IPS DF 19.7 (cell line): ENCODE measurements at places on chromosomes 4 and X.

DNA sequence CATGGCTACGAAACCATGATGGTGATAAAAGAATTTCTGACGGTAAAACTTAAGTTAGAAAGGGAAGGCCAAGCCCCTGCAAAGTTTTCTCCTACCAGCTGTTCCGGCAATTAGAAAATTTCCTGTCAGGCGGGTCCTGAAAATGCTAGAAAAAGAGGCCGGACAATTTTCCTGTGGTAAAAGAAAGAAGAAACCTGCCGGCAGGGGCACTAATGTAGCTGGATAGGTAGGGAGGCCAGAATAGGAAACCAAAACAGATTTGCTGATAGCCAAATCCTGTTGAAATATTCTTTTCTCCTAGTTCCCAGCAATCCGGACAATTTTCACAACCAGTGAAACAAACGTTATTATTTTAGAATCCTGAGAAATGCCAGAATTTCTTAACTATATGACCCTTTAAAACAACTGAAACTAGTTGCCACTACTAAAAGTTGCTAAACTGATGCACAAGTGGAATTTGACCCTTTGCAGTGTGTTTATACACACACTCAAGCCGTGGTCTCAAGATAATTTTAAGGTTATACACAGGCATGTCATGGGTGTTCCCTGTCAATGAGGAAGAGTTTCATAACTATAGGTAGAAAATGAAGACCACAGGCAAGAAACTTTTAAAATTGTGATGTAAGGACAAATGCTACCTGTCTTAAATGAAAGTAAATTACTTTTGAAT, 47.7 kb downstream of the RPS6KA3 start:
- no peak for DNase-seq

GRCh38 chrX:69615779-69616456, at the start of gene EDA:
Gene EDA, plus strand, starts transcription at chrX:69616113.
- no peak for DNase-seq

DNA sequence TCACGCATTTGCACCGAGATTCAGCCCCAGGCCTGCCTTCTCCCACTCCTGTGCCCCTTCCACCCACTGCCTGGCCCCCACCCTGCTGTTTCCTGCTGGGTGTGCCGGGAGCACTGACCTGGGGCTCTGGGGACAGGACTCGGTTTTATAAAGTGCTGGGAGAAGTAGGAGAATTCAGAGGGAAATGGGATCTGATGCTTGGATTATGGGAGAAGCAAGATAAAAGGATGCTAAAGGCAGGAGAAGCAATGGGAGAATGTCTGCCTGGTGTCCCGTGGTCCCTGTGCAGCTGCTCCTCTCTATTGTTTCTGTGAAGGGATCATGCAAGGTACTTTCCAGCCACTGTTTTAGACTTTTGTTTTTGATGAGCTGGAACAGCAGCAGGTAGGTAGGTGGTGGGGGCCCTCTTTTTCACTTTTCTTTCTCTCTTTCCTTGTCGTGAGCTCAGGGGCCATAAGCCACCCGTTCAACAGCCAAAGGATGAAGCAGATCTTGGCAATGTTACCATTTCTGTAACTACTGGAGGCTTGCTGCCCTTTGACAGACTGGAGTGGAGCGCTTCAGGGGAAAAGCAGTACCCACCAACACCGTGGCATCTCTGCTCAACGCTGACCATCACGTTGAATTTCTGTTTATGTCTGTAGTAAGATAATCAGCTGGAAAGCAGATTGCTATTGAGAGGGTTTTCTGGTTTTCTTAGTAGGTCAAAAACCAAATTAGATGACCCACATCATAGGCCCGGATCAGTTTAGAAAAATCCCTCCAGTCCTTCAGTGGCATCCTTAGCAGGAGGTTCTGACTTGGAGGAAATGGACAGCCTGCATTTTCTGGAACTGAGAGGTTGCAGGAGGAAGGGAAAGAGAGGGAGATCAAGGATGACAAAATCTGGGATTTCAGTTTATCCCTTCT, 63.8 kb upstream of the ENPP6 start:
- no peak for DNase-seq

DNA sequence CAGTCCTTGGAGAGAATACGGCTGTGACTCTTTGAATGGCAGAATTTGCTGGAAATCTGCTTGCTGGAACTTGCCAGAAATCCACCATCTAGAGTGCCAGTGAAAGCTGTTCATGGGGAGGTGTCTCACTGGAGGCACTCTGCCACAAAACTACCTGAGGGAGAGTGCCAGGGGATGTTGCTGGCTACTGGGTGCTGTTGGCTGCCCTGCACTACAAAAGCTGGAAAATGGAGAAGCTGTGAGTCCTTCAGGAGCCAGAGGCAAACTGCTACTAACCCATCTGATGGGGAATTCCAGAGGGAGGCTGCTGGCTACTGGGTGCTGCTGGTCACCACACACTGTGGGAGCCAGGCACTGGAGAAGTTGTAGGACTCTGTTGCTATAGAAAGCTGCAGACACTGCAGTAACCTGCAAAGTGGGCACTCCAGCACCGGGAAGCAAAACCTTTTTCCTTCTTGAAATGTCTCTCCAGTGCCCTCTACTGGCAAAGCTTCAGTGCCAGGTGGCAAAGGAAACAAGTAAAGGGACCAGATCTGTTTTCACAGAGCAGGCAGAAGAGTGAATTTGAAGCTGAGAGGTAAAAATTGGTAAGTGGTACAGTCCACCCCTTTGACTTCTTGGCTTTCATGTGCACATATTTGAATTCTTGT, 47.8 kb upstream of the HSD17B10 start:
- DNase-seq = peak; percentile 45

GRCh38 chr4:75643651-75644050, 13.3 kb upstream of the CDKL2 start:
- no peak for DNase-seq

- no peak for DNase-seq
Observed at GRCh38 chr4:3340038-3340699, 47.3 kb downstream of the RGS12 start.
